ENCODE measurements at places on chromosomes 7 and 10.

GRCh38 chr7:77246026-77246640 lies 46.5 kb upstream of the FGL2 start:
- no peak for DNase-seq

GRCh38 chr10:6065406-6065805 lies 3.2 kb upstream of the IL2RA start:
- DNase-seq, result no peak

DNA sequence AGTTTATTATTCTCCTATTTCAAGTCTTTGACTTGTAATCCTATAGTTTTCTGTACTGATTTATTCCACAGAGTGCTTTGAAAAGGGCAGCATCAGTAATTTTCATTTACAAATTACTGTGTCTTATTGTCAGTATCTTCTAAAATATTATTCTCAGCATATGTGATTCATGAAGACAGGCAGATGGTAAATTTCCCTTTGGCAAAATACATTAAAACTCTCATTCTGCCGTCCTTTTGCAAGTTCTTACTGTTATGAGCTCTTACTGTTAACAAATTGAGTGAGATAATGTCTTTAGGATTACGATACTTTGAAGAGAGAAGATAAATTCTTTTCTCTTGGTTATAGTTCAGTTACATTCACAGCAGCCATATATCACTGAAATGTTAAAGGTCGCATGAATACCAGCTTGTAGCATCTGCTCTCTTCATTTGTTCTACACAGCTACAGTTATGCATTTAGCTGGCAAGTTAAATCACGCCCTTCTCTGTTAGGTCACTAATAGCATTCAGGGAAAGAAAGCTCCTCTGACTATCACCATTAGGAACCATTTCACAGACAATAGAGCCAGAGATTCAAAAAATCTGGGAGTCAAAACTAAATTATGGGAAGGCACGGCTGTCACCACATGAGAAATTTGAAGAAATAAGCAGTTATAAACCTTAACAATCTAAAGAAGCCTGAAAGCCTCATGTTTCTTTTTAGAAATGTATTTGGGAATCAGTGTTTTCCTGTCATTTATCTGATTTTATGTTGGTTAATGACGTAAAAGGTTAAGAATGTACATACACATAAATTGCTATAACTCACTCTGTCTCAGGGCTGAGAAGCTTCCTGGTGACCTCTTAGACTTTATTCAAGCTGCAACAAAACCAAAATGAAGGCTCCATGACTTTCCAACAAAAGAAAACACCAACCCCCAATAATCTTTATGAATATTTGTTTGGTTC lies 109.6 kb upstream of the SP4 start:
- peak; percentile 19 for DNase-seq

DNA sequence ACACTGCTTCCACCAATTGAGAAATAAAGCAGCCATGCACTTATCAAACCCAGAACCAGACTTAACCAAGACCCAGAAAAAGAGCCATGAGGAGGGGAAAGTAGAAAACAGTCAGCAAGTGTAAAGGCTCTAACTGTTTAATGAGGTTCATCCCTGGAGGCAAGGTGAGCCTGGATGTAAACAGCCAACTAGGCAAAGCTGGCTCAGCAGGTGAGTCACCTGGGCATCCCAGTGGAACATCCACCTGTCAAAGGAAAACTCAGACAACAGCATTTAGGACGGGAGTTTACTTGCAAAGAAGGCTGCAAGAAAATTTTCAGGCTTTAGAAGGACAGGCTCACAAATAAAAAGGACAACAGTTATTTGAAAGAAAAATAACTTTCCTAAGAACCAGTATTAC lies 153.0 kb downstream of the SNX13 start:
- no peak for DNase-seq

- no peak for DNase-seq
Measured at GRCh38 chr10:116888380-116889055, 39.2 kb downstream of the ENO4 start.

- no peak for DNase-seq
Measured at GRCh38 chr10:114708717-114709335, 50.8 kb upstream of the ABLIM1 start.

- no peak for DNase-seq
Measured at GRCh38 chr7:102892631-102893278, 20.0 kb upstream of the LRRC17 start.

- no peak for DNase-seq
Measured at GRCh38 chr7:22952306-22953015, 61.5 kb downstream of the HYCC1 start.

DNA sequence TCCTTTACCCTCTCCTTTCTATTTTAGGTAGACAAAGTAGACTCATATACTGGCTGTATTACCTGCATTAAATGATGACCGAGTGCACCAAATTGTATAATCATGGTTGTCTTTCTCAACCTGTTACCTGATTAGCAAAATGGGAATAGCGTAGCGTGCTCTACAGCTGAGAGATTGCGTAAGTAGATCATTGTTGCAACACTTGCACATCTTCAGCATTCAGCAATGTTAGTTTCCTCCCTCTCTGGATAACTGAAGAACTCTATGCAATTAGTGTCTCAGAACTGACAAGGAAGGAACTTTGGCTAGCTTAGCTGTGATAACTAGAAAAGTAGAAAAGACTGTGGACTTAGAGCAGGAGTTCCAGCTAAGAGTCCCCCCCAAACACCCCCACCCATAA lies 787.4 kb downstream of the PHTF2 start:
- DNase-seq, result no peak
